ENCODE measurements at places on chromosomes 6 and 20.

DNA sequence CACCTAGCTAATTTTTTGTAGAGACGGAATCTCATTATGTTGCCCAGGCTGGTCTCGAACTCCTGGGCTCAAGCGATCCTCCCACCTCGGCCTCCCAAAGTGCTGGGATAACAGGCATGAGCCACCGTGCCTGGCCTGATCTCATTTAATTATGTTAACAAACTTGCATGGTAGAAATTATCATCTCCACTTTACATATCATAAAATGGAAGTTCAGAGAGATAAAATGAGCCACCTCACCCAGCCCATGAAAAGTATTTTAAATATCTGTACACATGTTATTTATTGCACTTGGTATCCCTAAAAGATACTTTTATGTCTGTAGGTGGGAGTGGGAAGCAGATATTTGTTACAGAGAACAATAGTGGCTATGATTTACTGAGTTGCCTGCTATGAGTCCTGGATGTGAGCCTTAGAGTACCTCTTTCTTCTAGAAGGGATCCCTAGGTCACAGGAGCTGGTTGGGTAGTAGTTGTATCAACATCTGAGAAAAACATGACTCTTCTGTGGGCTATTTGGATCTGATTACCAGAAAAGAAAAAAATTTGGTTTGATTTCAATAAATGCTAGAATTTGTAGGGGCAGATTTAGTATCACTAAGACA, 52.4 kb upstream of the EIF2S2 start:
- DNase-seq, result no peak

DNA sequence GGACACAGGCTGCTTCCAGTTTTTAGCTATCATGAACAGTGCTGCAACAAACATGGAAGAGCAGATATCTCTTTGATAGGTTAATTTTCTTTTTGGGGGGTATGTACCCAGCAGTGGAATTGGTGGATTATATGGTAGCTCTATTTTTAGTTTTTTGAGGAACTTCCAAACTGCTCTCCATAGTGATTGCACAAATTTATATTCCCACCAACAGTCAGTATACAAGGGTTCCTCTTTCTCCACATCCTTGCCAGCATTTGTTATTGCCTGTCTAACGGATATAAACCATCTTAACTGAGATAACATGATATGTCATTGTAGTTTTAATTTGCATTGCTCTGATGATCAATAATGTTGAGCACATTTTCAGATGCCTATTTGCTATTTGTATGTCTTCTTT, 237.6 kb downstream of the MMUT start:
- DNase-seq, result no peak

- no peak for DNase-seq
Measured at GRCh38 chr6:101544286-101544685, 150.8 kb downstream of the GRIK2 start.

DNA sequence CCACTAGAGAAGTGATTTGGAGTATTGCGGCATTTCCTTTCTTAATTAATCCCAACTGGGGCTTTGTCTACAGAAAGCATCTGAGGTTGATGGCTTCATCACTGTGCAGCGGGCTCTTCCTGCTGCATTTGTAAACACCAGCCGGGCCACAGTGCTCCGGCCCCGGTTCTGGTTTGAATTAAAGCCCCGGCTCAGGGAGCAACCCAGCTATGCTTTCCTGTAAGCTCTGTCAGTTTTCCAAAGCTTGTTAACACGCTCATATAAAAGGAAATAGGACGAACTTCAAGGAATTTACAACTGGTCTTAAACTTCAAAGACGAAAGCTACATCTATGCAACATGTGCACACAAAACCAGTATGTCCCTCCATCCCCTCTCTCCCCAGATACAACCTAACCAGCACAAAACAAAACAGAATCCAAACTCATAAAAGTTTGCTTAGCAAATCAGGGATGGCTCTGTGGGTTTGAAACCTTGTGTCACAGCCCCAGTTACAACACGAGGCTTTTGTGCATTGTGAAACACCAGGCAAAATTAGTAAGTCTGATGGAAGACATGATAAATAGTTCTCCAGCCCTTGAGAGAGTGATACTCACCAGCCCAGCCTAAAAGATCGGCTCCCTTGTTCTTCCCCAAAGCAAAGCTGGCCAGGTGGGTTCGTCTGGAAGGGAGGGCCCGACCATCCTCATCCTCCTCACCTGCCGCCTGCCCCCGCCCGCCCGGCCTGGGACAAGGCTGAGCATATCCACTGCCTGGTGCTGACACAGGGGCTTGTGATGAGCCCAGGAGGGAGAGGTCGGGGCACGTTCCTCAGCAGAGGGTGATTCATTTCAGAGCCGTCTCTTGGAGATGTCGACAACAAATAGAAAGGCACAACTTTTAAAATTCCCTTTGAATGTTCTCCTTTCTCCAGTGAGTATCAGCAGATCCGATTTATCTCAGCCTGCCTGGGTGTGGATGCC, 197.9 kb downstream of the TFAP2C start:
- no peak for DNase-seq

DNA sequence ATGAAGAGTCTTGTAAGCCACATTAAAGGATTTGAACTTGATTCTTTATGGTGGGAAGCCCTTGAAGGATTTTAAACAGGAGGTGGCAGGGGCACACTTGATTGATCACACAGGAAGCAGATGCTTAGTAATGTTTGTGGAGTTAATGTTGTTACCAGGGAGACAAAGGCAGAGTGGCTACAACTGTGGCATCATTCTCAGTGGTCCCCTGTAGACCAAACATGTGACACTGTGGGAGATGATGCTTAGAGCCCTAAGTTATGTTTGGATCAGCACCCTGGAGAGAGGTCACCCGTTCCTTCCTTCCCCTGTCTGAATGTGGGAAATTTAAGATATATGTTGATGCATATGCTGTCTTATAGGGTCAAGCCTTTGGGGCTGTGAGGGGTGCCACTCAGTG, 53.2 kb downstream of the EIF2S2 start:
- DNase-seq, result no peak

DNA sequence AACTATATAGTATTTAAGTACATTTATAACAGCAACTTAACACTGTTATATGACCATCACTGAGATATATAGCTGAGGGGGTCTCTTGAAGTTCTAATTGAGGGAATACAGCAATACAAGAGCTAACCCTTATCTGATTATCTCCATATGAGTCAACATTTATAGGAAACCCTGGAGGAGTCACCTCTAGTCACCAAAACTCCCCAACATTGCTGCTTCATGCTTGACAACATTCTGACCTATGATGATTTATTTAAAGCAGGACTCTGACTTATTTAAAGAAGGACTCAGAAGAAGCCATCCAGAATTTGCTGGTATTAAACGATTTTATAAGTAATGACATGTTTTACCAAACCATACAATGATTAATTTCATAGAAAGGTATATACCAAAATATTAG, 182.6 kb upstream of the NOX3 start:
- DNase-seq, result no peak

- no peak for DNase-seq
Measured at GRCh38 chr20:6632187-6632586, 135.3 kb upstream of the BMP2 start.

DNA sequence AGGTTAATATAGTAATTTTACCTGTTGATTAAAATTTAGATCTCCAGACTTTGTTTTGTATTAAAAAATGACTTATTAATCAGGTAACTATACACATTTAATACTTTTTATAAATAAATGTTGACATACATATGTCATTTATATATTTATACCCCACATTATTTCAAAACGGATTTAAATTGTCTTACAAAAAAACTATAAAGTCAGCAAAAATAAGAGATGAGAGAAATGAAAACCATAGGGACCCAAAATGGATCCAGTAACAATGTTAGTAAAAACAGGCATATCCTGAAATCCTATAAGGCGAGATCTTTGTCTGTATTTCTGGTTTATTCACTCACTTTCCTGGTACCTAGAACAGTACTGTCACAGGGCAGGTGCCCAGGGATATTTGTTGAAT, 91.5 kb downstream of the PACRG start:
- DNase-seq, result no peak

DNA sequence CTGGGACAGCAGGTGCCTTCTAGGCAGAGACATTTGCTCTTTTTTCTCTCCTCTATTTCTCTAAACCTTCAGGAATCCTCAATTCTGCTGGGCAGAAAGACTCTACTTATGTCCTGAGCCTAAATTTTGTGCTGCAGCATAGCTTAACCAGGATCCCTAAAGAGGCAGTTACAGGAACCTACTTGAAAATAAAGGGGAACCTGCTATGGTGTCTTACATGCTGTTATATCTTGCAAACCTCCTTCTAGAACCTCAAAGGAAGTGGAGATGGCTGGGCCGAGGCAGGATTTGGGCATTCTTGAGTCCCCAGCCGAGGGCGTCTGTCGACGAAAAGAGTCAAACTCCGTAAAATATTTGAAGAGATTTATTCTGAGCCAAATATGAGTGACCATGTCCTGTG, 17.1 kb upstream of the GMNN start:
- DNase-seq, result no peak

GRCh38 chr6:19472153-19472552, 365.0 kb upstream of the ID4 start:
- DNase-seq, result no peak

DNA sequence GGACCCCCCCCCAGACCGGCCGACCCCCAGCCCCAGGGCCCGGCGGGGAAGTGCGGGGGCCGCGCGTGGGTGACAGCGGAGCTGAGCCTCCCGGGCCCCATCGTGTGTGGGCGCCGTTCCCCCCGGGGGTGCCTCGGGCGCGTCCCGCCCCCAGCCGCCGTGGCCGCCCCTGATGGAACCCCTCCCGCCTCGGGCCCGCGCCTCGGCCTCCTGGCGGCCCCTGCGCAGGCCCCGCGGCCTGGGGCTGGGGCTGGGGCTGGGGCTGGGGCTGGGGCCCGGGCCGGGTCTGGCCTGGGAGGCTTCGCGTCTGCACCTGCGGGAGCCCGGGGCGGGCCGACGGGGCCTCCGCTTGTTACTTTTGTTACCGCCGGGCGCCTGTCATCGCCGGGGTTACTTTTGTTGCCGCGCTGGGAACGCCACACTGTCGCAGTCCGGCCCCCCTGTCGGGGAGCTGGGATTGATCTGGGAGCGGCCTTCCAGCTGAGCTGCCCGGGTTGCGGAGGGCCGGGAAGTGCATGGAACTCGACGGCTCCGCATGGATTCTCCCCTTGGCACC, 598 bp downstream of the OGFR start:
- no peak for DNase-seq

DNA sequence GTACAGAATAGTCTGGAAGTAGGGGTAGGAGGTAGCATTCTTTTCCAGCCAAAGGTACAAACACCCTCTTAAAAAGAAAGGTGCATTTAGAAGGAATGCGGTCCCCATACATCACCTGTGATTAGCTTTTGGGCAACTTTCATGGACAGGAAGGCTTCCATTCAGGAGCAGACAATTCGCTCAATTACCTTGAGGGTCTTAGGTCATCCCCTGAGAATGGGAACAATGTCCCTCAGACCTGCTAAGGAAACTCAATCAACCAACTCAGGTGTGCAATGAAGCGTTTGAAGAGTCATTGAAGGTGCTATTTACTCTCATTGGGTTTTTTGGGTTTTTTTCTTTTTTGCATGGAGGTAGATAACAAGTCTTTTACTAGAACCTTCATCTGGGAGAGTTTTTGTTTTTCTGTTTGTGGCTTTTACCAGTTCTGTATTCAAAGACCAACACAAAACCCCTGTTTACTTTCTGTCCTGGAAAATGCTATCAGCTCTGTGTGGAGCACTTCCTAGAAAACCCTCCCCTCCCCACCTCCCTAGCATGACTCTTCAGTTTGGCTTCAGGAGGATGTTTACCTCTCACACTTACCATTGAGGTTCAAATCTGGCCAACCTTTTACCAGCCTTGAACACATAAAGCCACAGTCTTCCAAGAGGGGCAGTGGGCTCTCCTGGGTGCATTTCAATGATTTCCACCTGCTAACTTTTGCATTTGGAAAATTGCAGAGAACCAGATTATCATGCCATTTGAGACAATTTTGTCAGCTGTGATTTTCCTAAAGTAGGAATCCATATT, 271.2 kb upstream of the PRDM1 start:
- no peak for DNase-seq

GRCh38 chr20:62133864-62134263, 9.3 kb downstream of the PSMA7 start:
- DNase-seq, result no peak

DNA sequence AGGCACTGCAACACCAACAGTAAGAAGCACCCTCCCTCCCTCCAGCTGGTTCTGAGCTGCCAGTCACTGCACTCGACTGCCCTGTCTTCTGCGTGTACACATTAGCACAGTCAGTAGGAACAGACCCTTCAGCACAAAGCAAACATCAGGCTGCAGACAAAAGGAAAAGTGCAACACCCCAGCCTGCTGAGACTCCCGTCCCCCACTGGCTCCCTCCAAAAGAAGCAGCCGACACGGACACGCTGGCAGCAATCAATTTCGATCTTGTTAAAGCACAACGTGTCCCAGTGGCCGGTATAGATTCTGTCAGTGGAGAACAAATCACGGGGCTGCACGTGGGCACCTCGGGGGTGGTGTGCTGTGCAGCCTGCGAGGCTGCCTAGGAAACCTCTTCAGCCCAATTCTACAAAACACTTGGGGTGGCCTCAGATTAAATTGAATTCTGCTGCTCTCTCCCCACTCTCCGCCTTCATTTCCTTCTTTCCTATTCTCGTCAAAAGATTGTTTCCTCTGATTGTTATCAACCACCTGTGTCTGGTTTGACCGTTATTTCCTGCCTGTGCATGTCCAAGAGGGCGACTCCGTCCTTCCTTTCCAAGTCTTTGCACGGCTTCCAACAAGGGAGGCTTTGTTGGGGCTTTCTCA, 38.7 kb downstream of the TRAF3IP2 start:
- no peak for DNase-seq

GRCh38 chr6:46676604-46677313, 10.9 kb upstream of the TDRD6 start:
- DNase-seq, result no peak

DNA sequence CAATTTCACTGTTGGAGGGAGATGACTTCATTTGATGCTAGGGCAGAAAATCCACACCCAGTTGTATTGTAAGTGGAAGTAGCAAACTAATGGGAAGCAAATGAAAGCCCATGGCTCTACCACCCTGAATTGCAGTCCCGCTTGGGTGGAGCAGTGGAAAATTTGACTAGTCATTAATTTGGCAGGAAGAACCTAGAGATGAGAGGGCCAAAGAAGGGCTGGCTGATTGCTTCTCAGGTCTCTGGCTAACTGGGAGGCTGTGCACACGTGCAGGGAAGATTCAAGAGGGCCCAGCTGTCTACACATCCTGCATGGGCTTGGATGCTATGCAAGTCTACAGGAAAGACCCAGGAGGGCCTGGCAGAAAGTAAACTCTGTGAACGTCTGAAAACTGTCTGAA, 466.2 kb downstream of the TFAP2A start:
- DNase-seq, result no peak

- no peak for DNase-seq
Measured at GRCh38 chr20:42979720-42980119, 210.0 kb downstream of the PTPRT start.
